ENCODE measurements at places on chromosomes 2 and 18. TPM values are rescaled to one million over a fixed set of nuclear protein-coding genes. Genes with fewer than 3 reads are reported as not detected.

DNA sequence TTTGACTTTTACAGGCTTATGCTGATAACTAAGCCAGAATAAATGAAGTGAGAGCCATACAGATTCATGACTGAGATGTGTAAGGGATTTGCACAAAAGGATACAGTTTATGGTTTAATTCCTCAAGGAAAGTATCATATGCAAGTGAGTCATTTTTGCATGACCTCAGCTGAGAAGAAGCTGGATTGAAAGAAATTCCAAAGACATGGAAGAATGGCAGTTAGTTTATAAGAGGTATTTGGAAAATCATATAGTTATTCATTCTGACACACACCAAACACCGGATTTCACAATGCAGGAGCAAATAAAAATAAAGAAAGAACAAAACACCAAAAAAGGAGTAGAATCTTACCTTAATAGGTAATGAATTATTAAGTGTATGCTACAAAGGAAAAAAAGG lies 83.2 kb upstream of the RND3 start:
- DNase-seq: no peak

GRCh38 chr2:69483024-69483423 lies 45.8 kb upstream of the NFU1 start:
- no peak for DNase-seq

DNA sequence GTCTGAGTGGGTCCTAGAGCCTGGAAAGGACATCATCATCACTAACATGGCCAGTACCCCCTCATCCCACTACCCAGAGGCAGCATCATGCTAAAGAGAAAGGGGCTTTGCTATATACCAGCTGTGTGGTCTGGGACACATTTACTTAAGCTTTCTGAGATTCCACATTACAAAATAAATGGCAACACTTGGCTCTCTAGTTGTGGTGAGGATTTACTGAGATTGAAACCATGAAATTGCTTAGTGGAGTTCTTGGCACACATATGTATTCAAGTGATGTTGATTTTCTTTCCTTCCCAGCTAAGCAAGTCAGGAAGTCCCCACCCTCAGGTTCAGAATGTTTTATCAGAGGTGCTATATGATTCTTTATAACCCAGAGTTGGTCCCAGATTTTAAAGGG lies 362.0 kb downstream of the CLIP4 start:
- no peak for DNase-seq

GRCh38 chr18:3528231-3528630 lies 78.3 kb downstream of the TGIF1 start:
- no peak for DNase-seq

- DNase-seq: no peak
Measured at GRCh38 chr2:167132906-167133555, 244.8 kb downstream of the XIRP2 start.

DNA sequence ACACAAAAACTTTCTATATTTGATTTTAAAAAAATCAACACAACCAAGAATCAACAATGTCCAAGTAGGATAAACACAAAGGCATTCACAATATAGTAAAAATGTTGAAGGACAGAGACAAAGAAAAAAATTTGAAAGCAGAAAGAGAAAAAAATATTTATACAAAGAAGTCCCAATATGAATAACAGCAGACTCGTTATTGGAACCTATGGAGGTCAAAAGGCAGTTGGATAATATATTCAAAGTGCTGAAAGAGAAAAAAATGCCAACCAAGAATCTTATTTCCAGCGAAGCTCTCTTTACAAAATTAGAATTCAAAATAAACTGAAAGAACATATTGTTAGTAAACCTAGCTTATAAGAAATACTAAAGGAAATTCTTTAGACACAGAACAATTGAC lies 859.5 kb downstream of the LRP1B start:
- DNase-seq: no peak

DNA sequence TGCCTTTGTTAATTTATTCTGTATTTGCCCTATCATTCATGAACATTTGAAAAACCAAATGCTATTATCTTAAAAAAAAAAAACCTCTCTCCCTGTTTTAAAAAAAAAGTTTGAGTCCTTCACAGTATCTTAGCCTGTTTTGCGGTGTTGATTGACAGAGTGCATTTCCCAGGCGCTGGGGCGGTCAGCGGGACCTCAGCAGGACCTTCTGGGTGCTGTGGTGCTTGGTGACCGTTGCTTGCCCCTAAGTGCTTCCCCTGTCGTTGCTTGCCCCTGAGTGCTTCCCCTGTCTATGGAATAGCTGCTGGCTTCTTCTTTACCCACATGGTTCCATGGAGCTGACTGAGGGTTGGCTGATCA lies 12.1 kb downstream of the ATP6V1C2 start:
- DNase-seq: no peak

DNA sequence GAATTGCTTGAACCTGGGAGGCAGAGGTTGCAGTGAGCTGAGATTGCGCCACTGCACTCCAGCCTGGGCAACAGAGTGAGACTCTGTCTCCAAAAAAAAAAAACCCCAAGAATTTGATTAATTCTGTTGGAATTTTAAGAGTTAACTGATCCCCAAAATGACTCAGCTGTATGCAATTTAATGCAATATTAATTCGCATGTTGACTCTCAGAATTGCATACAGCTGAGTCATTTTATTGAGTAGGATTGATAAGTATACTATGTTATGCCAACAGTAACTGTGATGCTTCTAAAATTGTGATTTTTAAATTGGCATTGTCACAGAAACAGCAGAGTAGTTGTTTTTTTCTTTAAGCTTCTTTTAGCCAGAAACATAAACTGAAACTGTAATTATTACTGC lies 19.6 kb downstream of the MSH2 start:
- no peak for DNase-seq

DNA sequence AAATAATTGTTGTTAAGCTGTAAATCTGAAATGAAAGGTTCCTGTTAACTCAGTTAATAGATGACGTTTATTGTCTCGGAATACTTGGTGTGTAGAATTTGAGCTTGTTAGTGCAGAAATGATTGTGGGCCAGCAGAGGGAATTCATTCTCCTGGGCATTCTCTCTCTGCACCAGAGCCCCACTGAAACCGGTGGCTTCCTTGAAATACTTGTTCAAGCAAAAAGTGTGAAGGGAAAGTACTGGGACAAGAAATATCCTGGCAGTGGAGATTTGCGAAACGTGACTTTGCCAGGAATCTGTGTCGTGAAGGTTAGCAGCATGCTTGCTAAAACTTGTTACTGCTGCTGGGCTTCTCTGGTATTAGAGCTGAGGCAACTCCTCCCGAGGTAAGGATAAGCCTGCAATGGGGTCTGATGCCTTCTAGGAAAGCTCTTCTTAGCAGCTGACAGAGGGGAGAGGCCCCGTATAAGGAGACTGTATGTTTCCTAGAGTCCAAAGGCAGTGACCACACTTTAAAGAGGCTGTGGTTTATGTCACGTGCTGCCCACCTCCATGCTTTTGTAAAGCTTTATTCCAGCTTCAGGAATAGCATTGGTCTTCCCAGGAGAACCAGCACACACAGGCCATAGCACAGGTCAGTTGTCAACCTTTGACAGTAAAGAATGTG lies 2.0 kb downstream of the ITGA6 start:
- DNase-seq: no peak

The IL36B gene
- total RNA-seq: not detected

The PXDN gene
- total RNA-seq: 34.8 TPM

The CACNB4 gene
- 0.32 TPM for total RNA-seq

The RAD51AP2 gene
- total RNA-seq: 0.16 TPM

The STK11IP gene
- total RNA-seq: 12.4 TPM

The NT5DC4 gene
- not detected for total RNA-seq

The GPBAR1 gene
- total RNA-seq: 5.7 TPM

The IHH gene
- not detected for total RNA-seq

All from left cardiac atrium (tissue), 4 donors.